ENCODE measurements at places on chromosomes 16 and 17.

GRCh38 chr17:4232168-4232813 is 31.5 kb downstream of the ANKFY1 start:
- DNase-seq = peak; percentile 11

GRCh38 chr17:6261466-6261865 is 173.5 kb downstream of the AIPL1 start:
- DNase-seq = no peak

DNA sequence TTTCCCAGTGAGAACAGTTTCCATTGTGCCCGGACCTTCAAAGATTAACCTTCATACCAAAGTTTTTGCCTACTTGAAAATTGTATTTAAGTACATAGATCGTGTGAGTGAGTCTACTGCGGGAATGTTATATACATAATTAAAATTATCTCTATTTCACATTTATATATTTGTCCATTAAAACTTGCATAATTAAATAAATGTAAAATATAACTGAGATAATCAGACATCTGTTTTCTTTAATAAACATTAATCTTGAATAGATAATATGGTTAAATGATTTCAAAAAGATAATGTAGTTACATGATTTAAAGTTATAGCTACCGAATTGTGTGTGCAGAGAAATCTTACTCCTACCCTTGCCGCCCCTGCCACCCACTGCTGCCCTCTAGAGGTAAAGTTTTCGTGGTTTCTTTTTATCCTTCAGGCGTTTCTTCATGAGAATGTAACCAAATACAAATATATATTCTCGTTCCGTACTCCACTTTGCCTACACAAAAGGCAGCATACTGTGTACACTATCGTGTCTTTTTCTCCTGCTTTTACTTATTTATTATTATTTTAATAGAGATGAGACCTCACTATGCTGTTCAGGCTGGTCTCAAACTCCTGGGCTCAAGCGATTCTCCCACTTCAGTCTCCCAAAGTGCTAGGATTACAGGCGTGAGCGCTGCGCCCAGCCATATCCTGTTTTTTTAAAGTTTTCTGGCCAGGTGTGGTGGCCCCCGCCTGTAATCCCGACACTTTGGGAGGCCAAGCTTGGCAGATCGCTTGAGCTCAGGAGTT is 35.6 kb downstream of the RPA1 start:
- DNase-seq = no peak

GRCh38 chr16:2205967-2206313 is 686 bp downstream of the MLST8 start:
- no peak for DNase-seq

- DNase-seq = peak; percentile 15
These were observed 66.1 kb downstream of the BCAS3 start for GRCh38 chr17:60743799-60744198.

- no peak for DNase-seq
These were observed 8.3 kb downstream of the ZNF629 start for GRCh38 chr16:30778549-30779244.

- DNase-seq = no peak
These were observed 17.1 kb downstream of the RAB11FIP4 start for GRCh38 chr17:31408586-31408985.

- DNase-seq = no peak
These were observed 21.2 kb downstream of the TMEM98 start for GRCh38 chr17:32949181-32949580.

- DNase-seq = no peak
These were observed 19.3 kb downstream of the PLD6 start for GRCh38 chr17:17186551-17187505.

DNA sequence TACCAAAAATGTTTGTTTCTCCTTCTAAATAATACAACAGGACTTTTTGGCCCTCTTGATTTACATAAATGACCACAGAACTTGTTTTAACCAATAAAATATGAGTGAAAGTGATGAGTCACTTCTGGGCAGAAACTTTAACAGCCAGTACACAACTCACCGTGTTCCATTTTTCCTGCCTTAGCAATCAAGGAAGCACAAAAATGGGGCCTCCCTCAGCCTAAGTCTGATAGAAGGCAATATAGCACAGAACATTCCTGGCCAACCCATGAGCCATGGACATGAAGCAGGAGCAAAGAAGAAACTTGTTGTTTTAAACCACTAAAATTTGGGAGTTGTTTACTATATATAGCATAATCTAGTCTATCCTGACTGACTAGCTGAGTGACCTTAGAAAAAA is 61.1 kb upstream of the MTMR4 start:
- DNase-seq = peak; percentile 9

DNA sequence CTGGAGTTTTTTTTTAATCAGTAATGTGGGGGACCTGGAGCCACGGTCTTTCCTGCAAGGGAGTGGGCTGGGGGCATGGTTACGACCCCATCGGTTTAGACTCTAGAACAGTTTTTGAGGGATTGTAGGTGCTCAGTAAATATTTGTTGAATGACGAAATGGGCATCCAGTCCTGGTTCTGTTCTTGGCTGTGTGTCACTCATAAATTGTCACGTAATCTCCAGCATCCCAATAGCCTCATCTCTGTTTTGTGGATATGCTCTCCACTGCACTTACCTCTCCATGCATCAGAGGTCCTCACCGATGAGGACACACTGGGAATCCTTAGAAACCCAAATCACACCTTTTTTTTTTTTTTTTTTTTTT is 497 bp upstream of the SLC38A7 start:
- DNase-seq = no peak

- no peak for DNase-seq
These were observed 618 bp downstream of the AANAT start for GRCh38 chr17:76467809-76468633.

- no peak for DNase-seq
These were observed 9.0 kb upstream of the NGFR start for GRCh38 chr17:49486012-49486641.

GRCh38 chr17:61736438-61736837 is 126.9 kb downstream of the BRIP1 start:
- DNase-seq = no peak

DNA sequence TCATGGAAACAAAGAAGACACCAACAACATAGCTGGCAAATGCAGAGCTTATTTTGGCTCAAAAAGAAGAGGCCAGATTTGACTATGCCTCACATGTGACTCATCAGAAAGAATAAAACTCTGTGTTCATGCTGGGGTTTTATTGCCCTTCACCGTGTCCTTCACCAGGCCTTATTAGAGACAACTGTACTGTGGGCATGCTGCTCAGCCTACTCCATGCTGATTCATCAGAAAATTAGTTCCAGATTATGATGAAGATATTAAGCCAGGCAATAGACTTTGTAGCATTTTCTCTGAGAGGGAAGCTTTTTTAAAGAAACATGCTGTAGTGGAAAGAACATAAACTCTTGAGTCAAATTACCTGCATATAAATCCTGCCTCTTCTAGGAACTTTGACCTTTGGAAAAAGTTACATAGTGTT is 89.8 kb downstream of the CYB561 start:
- peak; percentile 96 for DNase-seq

DNA sequence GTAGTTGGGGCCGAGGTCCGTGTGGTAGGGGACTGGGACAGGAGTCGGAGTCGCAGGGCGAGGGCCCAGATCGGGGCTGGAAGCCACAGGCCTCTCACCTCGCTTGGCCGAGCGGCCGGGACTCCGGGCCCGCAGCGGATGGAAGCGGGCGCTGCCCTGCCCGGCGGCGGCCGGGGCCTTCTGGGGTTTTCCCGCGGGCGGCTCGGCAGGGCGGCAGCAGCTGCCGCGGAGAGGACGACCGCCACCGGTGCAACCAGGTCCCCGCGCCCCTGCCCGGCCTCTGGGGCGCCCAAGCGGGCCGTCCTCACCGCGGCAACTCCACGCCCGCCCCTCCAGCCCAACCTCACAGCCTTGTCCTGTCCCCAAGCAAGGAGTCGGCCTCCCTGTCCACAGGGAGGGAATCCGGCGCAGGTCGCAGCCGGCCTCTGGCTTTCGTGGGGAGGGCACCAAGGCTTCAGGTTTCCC is 15.6 kb upstream of the UTP6 start:
- no peak for DNase-seq

- no peak for DNase-seq
These were observed 5.2 kb upstream of the SH2B1 start for GRCh38 chr16:28858421-28858820.

DNA sequence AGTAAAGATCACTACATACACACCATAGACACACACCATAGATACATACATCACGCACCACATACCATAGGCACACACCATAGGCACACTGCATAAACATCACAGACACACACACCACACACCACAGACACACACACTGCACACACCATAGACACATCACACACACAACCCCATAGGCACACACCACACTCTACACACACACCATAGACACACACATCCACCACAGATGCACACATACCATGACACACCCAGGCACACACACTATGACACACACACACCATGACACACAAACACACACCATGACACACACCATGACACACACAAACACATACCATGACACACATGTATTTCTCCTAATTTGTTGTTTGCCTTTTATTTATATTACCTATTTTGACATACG is 14.1 kb downstream of the TBC1D16 start:
- DNase-seq = no peak

GRCh38 chr17:49217651-49218413 is 7.3 kb downstream of the ABI3 start:
- no peak for DNase-seq

DNA sequence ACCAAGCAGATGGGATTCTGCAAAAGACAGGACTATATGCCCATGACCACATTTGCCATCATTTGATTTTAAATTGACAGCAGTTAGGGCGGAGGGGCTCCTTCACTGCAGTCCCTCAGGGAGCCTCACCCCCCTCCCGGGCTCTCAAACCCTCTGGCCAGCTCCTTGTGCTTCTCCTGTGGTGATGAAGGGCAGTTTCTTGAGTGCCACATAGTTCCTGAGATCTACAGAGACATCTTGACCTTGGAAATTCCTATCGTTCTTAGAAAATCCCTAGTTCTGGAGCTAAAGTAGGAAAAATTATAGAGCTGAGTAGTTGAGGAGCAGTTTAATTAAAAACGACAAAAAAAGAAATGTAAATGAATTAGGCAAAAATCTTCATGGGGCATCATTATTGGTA is 231.5 kb downstream of the CCDC182 start:
- DNase-seq = no peak

- DNase-seq = no peak
These were observed 102.6 kb downstream of the GOSR1 start for GRCh38 chr17:30579610-30580315.

GRCh38 chr16:28188085-28188916 is 23.5 kb downstream of the XPO6 start:
- DNase-seq = no peak

- no peak for DNase-seq
These were observed 90.3 kb downstream of the KATNIP start for GRCh38 chr16:27640277-27640600.

- no peak for DNase-seq
These were observed 46.5 kb downstream of the STX8 start for GRCh38 chr17:9529033-9529700.

All from BJ (cell line).